Sciatic nerve (tissue), 2 donors: ENCODE measurements at places on chromosomes 3 and 15. TPM values are rescaled to one million over a fixed set of nuclear protein-coding genes. Genes with fewer than 3 reads are reported as not detected.

Gene SYNM
- 33.7 TPM for total RNA-seq

Gene TEX55
- not detected for total RNA-seq

Gene BSN
- 0.62 TPM for total RNA-seq

DNA sequence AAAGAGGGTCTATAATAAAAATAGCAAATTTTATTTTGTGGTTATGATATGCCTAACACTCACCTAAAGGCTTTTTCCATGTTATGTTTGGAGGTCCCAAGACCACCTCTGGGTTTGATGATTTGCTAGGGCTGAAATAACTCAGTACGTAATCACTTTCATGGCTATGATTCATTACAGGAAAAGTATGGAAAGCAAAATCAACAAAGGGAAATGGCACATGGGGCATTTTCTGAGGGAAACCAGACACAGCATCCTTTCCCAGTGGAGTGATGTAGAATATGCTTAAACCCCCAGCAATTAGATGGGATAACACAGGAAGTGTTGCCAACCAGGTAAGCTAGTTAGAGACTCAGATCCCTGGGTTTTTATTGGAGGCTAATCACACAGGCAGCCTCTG lies 701.6 kb upstream of the CBLB start:
- no peak for DNase-seq

- DNase-seq: no peak
Observed at GRCh38 chr3:41162541-41162940, 36.8 kb upstream of the CTNNB1 start.

GRCh38 chr15:44325568-44325967 lies 37.0 kb downstream of the GOLM2 start:
- no peak for DNase-seq
